NCI-H460 (cell line): ENCODE measurements at places on chromosomes 16 and 17. TPM values are rescaled to one million over a fixed set of nuclear protein-coding genes. Genes with fewer than 3 reads are reported as not detected.

Gene MYH3
- 0.06 and 0.40 TPM in 2 replicates for total RNA-seq

- DNase-seq: no peak
Observed at GRCh38 chr17:62876673-62877405, 68.7 kb upstream of the MARCHF10 start.

DNA sequence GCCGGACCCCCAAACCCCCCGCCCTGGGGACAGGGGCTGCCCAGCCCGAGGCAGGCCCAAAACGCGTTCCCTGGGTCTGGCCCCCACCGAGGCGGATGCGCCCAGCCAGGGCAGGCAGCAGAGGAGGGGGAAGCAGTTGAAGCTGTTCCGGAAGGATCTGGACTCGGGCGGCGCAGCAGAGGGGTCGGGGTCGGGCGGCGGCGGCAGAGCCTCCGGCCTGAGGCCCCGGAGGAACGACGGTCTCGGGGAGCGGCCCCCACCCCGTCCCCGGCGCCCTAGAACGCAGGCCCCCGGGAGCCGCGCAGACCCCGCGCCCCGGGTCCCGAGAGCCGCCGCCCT is 22.9 kb upstream of the ZFPM1 start:
- no peak for DNase-seq

Gene PLCG2
- 1.3 and 2.8 TPM in 2 replicates for total RNA-seq

GRCh38 chr16:29921034-29921385 is 5.0 kb downstream of the KCTD13 start:
- no peak for DNase-seq

- DNase-seq: no peak
Observed at GRCh38 chr17:76022285-76022684, 4.8 kb downstream of the EVPL start.

GRCh38 chr16:30459456-30459855 is 13.1 kb upstream of the ITGAL start:
- no peak for DNase-seq

Gene NPW
- total RNA-seq: 3.4 and 4.8 TPM in 2 replicates

Gene MYH1
- not detected in 2 replicates for total RNA-seq

DNA sequence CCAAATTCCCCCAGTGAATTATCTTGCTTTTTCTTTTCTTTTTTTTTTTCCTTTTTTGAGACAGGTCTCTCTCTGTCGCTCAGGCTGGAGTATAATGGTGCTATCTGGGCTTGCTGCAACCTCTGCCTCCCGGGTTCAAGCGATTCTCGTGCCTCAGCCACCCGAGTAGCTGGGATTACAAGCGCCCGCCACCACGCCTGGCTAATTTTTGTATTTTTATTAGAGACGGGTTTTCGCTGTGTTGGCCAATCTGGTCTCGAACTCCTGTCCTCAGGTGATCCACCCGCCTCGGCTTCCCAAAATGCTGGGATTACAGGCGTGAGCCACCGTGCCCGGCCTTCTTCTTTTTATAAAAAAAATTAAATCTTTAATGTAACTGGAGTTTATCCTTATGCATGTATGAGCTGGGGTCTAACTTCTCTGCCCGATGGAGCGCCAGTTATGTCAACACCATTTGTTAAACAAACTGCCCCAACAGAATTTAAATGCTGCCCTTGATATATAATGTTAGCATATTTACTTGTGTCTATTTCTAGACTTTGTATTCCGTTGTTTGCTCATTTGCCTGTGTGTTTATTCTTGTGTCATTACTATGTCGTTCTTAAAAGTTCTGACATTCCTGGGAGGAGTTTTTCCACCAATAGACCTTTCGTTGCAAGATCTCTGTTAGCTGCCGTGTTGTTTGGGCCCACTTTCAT is 535 bp upstream of the AURKB start:
- no peak for DNase-seq

GRCh38 chr17:68424861-68425260 is 32.4 kb downstream of the WIPI1 start:
- no peak for DNase-seq

Gene CSH1
- not detected in 2 replicates for total RNA-seq

DNA sequence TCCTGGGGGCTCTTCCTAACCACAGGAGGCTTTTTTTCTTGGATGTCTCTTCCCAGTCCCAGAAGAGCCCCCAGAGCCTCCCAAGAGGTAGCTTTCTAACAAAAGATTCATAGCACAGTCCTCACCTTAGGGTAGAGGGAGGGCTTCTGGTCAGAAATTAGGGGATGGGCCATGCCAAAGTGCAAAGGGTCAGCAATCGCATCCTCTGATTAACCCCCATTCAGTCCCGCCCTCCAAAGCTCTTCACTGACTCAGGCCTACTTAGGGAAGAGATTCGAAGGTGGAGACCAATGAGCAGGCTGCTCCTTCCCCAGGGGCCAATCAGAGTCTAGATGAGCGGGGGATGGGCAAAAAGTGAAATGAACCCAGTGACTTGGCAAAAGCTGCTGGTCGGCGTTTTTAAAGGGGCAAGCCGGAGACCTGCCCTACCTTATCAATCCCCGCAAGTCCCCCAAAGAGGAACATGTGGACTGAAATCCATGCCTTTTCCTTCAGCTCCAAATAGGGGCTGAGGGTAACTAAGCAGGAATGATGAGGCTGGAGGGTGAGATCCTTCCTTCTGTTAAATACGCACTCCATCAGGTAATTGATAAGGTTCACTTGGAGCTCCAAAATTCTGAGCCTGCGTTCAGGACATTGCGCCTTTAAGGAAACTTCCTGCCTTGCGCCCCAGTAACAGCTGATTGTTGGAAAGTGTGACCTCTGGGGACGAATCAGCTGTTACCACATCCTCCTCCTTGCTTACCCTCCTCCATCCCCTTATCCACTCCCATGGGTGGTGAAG is 6.9 kb upstream of the TLCD2 start:
- DNase-seq: peak; percentile 100
